ENCODE measurements at places on chromosomes 5 and 9.

DNA sequence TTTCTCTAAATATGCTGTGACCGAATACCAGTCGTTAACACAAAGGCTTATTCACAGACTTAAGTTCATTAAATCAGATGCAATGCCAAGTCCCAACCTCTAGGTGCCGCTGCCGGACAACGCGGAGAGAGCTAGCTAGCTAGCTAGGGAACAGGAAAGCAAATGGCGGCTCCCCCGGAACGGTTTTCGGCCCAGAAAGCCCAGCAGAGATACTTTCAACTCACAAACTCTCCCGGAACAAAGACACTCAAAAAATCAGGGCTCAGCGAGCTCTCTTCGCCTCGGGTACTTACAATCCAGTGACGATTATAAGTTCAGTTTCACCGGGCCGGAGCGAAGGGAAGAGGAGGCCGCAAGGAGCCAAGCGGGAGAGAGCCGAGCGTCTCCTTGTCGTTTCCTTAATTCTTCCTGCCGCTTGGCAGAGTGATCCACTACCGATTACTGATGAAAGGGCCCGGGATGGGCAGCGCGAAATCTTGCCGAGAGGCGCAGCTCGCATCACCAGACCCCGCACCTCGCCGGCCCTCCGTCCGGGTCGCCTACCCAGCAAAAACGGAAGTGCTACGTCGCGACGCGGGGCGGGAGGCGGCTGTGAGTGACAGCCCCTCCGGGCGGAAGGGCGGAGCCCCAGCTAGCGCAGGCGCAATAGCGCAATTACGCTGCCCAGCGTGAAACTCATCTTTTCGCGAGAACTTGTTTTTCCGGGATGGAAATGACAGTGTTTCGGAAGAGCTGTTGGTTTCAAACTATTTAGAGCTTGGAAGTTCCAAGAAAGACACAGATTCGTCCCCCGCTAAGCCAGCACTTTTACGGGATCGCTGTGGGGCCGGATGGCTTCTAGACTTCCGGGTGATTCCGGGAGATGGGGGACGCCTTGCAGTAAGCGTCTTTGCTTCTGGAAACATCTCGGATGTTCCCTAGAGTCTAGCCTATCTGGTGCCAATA lies at the start of gene TAF7:
TAF7 (minus strand) TSS at position 560 of the 945 bp plus-strand sequence. CDS start 740 bp downstream, outside the sequence.
- DNase-seq, result peak; percentile 64

- no peak for DNase-seq
Observed at GRCh38 chr5:146765089-146765832, 113.3 kb downstream of the PPP2R2B start.

- peak; percentile 68 for DNase-seq
Observed at GRCh38 chr5:172837640-172838039, 3.6 kb downstream of the ERGIC1 start.

DNA sequence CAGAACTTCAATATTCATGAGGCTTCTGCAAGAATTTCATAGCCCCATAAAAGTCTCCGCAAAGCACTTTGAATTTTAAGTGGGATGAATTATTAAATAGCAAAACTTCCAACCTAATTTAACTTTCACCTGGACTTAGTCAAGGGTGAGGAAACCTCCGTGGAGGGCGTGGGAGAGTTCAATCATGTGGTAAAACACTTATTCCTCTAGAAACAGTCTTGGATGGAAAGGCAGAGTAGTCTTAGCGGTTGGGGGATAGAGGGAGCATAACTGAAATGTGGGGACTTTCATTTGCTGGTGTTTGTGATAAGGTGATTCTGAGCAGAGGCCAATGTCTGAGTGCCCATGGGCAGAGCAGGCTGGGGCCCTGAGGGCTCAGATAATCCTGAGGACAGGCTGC lies 241.9 kb downstream of the IRX1 start:
- no peak for DNase-seq

DNA sequence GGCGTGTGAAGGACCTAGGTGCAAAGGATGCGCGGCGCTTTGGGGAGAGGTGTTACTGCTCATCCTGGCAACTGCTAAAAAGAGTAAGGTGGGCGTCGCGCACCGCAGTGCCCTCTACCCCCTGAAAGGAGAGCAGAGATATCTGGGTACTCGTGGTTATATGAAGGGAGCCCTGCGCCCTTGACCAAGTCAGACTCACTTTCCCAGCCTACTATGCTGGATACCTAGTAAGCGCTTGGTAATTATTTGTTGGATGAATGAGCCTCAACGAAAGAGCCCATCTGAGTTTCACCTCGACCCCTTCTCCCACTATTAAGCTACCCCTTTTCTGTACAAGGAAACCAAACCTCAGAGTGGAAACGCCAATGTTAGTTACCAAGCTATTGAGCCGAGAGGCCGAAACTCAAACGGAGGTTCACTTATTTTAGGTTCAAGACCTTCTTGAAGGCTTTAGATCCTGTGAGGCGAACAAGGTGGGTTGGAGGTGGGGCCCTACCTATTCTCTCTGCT lies 8.0 kb downstream of the LHX6 start:
- DNase-seq, result no peak

DNA sequence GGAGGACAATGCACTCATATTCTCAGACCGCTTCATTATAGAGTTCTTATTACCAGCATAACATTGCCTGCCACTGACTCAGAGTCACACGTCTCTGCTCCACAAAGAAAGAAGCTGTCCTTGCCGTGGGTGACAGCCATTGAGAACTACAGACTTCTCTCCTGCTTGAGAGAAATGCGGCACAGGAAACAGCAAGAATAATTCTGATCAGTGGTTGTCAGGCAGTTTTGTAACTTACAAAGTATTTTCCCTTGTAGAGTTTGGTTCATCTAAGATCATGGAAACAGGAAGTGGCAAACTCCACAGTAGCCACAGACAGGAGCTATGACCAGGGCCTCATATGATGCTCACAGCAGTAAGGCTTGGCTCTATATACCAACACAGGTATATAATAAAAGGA lies 47.0 kb downstream of the KCNV2 start:
- no peak for DNase-seq

- DNase-seq, result no peak
Observed at GRCh38 chr9:99046542-99047071, 58.3 kb upstream of the TGFBR1 start.

DNA sequence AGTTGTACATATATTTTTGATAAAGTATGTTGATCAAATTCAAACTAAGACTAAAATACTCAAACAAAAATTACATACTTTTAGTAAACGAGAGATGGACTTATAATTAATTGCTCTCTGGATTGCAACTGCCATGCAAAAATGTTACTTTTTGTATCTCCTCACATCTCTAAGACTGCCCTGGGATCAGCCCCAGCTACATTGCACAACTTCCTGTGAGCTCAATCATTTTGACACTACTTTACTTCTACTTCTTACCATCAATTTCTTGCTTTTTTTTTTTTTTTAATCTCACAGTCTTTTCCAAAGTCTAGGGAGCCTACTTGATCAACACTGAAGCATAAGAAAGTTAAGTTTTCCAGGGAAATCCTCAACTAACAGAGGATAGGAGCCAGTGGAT lies 506.0 kb upstream of the CDH10 start:
- no peak for DNase-seq

DNA sequence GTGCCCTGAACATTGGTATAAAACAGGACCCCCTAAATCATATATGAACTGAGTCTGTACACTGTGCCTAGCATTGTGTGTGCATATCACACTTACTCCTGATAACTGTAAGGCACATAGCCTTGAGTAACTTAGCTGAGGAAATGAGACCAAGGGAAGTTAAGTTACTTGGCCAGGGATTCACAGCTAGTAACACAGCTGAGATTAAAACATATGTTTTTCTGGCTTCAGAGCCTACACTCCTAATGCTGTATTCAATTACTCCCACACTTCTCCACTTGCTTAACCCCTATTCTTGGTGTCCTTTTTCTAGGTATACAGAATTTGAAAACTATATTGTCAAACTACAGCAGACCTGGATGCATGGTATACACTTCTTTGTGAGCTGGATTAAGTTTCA lies 12.8 kb downstream of the GHR start:
- DNase-seq, result no peak

- no peak for DNase-seq
Observed at GRCh38 chr5:41968153-41968723, 43.2 kb downstream of the FBXO4 start.

DNA sequence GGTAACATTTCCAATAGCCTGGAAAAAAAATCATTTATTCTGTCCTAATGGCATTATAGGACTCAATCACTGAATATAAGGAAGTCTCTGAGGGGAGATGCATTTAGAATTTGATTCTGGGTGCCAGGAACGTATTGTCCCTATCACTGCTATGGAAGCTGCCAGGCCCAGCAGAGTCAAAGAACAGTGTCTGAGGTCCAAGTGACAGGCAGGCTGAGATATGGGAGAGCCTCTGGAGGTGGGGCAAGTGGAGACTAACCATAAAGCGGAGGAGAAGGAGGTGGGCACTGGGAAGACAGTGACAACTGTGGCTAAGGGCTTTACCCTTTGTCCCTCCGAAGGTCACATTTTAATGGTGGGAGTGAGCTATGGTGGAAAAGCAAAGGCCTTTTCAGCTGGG lies 505.5 kb downstream of the CTNND2 start:
- no peak for DNase-seq

DNA sequence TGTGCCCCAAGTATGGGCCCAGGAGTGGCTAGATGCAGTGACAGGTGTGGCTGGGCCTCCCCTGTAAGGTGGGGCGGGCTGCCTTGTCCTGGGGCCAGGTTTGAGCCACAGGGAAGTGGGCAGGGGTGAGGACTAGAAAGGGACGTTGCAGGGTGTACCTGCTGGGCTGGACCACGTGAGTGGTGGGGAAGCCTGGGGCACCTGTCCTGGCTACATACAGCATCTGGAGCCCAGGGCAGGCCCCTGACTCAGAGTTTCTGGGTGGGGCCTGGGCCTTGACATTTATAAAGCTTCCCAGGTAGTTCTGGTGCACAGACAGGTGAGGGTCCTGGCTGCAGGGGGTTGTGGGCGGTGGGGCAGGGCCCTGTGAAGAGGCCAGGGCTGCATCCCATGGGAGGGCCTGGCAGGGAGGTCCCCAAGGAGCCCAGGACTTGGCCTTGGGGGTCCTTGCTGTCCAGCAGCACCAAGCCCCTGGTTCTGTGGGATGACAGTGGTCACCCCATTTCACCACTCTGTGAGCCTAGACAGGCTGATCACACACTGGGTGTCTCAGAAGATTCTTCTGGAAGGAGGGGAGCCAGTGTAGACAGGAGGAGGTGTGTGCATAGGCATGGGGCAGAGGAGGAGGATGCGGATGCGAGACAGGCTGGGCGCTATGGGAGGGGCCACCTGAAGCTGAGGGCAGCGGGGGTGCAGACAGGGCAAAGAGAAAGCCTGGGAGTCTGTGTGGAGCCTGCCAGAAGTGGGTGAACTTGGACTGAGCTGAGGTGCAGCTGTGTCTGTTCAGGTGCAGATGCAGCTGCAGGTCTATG lies 94.0 kb downstream of the PHF2 start:
- DNase-seq, result no peak

- no peak for DNase-seq
Observed at GRCh38 chr9:886886-887285, 45.4 kb downstream of the DMRT1 start.

DNA sequence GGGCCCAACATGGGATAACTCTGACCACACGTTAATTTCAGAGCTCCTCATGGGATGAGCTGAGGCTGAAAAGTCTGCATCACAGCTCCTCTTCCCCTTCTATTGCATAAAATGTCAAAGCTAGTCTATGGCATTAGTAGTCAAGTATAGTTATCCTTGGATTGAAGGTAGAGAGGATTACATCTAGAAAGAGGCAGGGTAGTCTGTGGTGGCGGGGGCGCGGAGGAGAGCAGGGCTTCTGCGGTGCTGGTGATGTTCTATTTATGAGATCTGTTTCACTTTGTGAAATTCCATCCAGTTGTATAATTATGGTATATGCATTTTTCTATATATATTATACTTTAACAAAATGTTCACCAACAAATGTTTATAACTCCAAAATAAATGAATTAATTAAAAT lies 329.5 kb upstream of the GRAMD2B start:
- DNase-seq, result no peak

GRCh38 chr9:136170006-136170901 lies 34.7 kb downstream of the LHX3 start:
- no peak for DNase-seq

DNA sequence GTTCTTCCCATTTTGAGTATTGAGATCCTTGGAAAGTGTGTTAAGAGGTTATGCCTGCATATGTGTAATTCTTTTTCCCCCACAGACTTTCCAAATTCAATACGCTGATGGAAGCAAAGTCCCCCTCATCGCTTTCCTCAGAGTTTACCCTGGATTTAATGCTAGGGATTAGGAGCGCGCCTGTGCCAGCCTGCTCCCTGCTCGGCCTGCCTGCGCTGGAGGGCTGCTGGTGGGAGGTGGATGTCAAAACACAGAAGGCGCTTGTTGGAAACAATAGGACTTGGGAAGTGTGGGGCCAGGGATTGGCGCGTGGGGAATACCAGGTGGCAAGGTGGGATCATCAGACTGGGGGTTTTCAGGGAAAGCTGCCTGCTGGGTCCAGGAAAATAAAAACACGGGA lies 39.8 kb upstream of the PTCH1 start:
- DNase-seq, result no peak

- no peak for DNase-seq
Observed at GRCh38 chr5:142239394-142240159, 85.2 kb downstream of the SPRY4 start.

GRCh38 chr9:125747765-125748445 lies 732 bp downstream of the PBX3 start:
- no peak for DNase-seq

- DNase-seq, result no peak
Observed at GRCh38 chr5:180103487-180104167, 32.1 kb upstream of the RNF130 start.

- no peak for DNase-seq
Observed at GRCh38 chr5:9198394-9198793, 347.5 kb downstream of the SEMA5A start.

DNA sequence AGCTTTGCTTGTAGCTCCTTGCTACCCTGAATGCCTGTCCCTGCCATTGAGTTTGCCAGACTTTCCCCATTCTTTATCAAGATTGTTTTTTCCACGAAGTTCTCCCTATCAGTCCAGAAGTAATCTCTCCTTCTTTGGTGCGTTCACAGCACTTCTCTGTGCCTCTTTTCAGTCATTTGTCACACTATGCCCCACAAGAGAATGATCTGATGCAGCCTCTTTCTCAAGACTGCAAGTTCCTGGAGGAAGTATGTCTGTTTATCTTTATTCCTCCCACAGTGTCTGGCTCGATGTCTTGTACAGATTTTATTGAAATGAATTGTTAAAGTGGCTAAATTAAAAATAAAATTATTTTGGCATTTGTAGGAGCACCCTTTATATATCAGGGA lies 99.3 kb downstream of the CCDC192 start:
- DNase-seq, result no peak

GRCh38 chr5:399296-400281 lies 43.4 kb upstream of the EXOC3 start:
- DNase-seq, result peak; percentile 98

GRCh38 chr5:16033187-16033925 lies 146.2 kb downstream of the MARCHF11 start:
- no peak for DNase-seq

- no peak for DNase-seq
Observed at GRCh38 chr9:136341042-136341655, 13.8 kb downstream of the GPSM1 start.

Measured in NCI-H1105 (cell line).